ENCODE measurements at places on chromosomes 4 and X.

DNA sequence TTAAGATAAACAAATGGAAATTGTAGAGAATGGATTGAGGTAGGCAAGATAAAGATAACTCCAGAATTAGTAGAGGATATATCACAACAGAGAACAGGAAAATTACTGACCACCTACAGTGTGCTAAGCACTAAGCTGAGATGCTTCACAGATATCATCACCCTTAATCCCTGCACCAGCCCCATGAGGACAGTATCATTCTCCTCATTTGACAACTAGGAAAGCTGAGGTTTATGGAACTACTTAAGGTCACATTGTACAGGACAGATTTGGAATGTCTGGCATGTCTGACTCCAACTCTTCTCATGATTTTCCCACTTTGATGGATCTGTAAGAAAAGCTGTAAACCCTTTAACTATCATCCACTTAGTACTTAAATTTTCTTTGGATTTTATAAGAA, 95.5 kb downstream of the CASK start:
- DNase-seq: no peak

GRCh38 chr4:16794816-16795445, 103.5 kb downstream of the LDB2 start:
- peak; percentile 1 for DNase-seq

- DNase-seq: peak; percentile 10
Measured at GRCh38 chrX:100768679-100769338, 36.9 kb upstream of the SYTL4 start.

- DNase-seq: no peak
Measured at GRCh38 chr4:55468724-55469123, 73.0 kb downstream of the TMEM165 start.

GRCh38 chr4:139849219-139849618, 183.6 kb downstream of the MGST2 start:
- no peak for DNase-seq

- DNase-seq: peak; percentile 0
Measured at GRCh38 chr4:12488672-12489071, 995.5 kb downstream of the RAB28 start.

DNA sequence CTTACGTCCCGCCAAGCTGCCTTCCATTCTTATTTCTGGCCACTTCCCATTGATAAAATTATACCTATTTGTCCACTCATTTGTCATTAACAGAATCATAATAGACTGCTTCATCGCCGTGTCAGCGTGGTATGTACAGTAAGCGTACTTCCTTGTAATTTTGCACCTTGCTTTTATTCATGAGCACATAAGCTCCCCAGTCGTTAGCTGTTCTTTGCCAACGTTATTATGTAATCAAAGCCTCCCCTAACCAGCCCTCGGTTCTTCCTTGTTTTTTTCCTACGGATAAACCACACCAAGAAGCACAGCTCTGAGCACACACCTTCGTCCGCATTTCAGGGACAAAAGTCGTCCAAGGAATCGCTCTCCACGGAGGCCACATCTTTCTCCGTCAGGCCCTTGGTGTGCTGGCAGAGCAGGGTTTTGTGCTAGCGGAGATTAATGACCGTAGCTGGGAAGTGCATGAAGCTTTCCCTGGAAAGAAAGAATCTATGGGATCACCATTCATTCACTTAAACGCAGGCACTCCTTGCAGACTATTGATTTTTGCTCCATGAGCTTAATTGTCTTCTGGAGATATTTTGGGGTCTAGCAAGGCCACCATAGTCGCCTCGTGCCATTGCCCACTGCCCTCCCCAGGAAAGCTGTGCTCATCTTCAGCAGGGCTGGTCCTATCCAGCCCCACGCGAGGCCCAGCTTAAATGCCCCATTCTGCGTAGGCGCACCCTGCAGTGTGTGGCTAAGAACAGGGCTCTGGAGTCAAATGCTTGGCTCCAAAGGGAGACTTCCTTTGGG, 200.9 kb upstream of the PSAPL1 start:
- DNase-seq: no peak

DNA sequence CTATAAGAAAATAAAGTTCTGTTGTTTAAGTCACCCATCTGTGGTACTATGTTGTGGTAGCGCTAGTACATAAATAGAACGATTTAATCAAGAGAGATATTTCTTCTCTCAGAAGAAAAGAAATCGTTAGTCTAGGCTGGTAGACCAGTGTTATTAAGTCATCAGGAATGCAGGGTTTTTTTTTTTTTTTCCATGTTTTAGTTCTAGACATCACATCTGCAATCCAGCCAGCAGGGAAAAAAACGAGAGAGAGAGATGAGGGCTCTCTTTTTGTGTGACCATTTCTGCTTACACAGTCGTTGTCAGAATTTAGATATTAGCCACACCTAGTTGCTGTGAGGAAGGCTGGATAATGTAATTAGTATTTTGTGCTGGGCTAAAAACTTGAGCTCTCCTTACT, 417.4 kb downstream of the TMA16 start:
- DNase-seq: no peak

GRCh38 chr4:24248674-24249630, 335.4 kb downstream of the DHX15 start:
- DNase-seq: no peak
